Nephron progenitor cell (in vitro differentiated cells): ENCODE measurements at places on chromosomes 11 and 22.

DNA sequence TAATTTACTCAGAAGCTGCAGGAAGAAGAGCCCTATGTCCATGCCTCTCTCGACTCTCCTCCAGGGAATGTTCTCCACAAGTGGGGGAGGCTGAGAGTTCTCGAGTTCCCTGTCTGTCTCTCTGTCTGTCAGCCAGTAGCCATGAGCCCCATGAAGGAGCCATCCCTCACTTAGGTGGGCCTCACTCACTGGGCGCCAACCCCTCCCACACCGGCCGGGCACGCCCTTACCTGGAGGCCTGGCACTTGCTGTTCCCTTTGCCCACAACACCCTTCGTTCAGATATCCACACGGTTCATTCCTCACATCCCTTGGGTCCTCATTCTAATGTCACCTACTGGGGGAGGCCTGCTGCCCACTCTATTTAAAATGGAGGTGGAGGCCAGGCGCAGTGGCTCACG, 14.2 kb upstream of the IL10RA start:
- no peak for DNase-seq

GRCh38 chr11:46461461-46461927, 69.9 kb upstream of the CHRM4 start:
- DNase-seq = no peak

GRCh38 chr11:35853971-35854370, 89.9 kb upstream of the LDLRAD3 start:
- no peak for DNase-seq

DNA sequence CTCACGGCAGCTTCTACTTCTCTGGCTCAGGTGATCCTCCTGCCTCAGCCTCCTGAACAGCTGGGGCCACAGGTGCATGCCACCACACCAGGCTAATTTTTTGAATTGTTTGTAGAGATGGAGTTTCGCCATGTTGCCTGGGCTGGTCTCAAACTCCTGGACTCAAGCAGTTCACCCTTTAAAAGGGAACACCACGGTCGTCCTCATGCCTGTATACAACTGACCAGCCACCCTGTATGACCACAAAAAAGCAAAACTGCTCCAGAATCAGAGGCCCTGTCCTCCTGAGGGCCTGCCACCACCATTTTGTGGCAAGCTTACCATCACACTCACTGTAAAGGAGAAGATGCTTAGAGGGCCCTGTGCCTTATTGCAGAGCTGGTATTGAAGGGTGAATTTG, 2.2 kb downstream of the GLB1L3 start:
- DNase-seq = no peak

GRCh38 chr11:78941226-78941851, 366.7 kb upstream of the NARS2 start:
- DNase-seq = no peak

- no peak for DNase-seq
Observed at GRCh38 chr11:78094250-78094649, 14.6 kb upstream of the NDUFC2 start.

GRCh38 chr11:66598993-66599392, 6.0 kb downstream of the CCS start:
- no peak for DNase-seq

DNA sequence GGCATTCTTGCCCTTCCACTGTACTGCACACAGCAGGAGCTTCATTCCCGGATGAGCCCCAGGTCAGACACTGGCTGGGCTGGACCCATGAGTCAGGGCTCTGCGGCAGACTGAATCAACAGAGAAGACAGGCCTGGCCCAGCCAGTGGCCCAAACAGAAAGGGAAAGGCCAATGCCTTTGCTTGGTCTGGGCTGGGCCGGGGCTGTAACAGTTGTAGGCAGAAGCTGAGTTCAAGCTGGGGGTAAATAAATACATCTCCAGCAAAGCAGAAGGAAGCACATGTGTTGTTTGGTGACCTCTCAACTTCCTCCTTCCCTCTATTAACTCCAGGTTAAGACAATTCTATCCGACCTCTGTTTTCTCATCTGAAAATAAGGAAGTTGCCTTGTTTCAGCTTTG, 1.8 kb upstream of the SMIM35 start:
- DNase-seq = no peak

DNA sequence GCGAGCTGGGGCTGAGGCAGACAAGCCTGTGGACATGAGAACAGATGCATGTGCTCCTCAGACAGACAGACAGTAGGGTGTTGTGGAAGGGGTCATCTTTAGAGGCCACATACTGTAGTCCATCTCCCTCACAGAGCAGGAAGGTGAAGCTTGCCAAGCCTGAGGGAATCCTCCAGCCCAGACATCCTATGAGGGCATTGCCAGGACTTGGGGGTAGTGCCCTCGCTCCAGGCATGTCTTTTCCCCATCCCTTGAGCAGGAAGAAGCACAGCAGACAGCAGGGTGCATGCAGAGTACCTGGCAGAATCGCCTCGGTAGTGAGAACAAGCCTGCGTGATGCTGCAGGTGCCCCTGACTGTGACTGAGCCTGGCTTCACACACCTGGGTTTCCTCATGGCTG, 66.5 kb upstream of the CLDN5 start:
- no peak for DNase-seq

DNA sequence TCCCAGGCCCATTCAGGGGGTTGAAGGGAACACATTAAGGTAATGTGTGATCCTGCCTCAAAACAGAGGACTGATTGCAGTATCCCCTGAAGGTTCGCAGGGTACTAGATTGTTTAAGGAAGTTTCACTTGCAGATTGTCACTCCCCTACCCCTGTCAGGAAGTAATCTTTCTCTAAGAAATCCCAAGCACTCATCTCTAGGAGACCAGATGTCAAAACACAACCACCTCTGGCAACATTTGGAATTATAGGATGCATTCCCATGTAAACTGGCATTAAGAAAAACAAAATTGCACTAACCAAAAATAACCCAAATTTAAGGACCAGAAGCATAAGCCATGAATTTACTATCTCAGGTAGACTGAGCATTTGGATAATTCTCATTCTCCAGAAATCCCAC, 1.6 kb downstream of the MRPL17 start:
- DNase-seq = no peak
